ENCODE measurements at places on chromosomes 6 and 20.

DNA sequence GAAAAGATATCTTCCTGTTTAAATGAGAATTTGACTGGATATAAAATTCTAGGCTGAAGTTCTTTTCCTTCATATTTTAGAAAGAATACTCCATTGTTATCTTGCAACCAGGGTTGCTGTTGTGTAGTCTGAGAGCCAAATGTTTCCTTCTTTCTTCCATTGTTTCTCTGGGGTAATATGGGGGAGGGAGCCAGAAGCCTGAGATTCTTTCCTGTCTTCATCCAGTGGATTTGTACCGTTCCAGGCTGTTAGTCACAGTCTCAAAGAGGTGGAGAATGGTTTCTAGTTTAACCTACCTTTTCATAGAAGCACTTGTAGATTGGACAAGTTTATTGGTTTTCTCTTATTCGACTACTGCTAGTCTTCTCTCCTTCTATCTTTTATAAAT, 6.1 kb upstream of the ULBP3 start:
- DNase-seq, result no peak

DNA sequence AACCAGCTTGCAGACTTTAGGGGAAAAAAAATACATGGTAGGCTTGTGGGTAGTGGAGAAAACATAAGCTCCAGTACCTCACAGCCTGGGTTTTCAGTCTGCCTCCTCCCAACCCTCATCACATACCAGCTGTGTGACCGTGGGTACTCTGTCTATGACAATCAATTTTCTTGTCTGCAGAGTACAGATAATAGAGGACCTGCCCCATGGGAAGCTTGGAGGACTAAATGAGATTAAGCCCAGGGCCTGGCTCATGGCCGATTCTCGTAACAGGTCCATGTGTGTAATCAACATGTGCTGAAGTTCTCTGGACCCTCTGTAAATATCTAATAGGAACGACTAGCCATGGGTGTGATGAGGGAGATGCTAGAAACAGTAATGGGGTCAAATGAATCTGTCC, 34.0 kb downstream of the NT5E start:
- DNase-seq, result no peak

GRCh38 chr6:90459225-90459758, 127.6 kb downstream of the MAP3K7 start:
- DNase-seq, result no peak

DNA sequence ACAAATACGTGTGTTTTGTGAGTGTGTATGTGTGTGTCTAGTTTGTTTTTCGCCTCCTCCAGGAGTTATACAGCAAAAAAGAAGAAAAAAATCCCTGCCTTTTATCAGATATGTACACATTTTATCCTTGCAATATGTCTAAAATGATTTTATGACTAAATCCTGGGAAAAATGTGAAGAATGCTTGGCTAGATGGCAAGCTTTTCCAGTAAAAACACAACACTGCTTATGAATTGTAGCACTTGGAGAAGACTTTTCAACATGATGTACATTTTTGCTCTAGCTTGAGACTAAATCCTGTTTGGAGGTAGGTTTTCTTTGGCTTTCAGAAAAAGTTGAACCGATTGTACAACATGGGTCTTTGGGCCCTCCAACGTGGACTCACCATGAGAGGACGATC, 160.2 kb downstream of the GMPR start:
- DNase-seq, result no peak

- no peak for DNase-seq
Measured at GRCh38 chr20:2879146-2879545, 5.9 kb downstream of the PTPRA start.

DNA sequence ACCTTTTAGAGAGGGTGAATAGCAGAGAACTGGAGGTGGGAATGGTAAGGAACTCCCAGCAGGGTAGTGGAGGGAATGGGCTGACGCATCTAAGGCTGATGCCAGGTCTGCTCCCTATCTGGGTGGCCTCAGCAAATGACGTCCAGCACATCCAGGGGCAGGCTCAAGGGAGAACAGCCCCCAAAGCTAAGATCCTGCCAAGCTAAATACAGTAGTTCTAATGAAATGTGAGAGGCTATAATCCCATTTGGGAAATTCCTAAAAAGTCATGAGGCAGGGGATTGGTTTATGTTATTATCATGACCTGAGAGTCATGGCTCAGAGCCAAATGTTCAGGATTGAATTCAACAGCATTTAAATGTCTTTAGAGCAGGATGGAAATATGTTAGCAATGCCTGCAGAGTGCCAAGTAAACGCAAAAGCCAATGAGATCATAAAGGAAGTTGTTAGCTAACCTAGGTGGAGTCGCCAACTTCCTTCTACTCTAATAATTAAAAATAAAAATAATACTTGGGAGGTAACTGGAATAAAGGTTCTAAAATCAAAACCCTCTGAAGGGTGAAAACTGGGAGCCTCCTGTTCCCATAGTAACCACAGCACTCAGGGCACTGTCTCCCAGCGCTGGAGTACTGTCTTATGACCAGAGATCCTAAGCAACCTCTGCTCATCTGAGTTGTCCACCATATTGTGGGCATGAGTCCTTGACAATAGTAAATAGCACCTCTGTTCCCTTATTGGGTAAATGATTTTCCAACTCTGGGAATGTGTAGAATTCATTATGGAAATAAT, 34.8 kb downstream of the IYD start:
- DNase-seq, result no peak

DNA sequence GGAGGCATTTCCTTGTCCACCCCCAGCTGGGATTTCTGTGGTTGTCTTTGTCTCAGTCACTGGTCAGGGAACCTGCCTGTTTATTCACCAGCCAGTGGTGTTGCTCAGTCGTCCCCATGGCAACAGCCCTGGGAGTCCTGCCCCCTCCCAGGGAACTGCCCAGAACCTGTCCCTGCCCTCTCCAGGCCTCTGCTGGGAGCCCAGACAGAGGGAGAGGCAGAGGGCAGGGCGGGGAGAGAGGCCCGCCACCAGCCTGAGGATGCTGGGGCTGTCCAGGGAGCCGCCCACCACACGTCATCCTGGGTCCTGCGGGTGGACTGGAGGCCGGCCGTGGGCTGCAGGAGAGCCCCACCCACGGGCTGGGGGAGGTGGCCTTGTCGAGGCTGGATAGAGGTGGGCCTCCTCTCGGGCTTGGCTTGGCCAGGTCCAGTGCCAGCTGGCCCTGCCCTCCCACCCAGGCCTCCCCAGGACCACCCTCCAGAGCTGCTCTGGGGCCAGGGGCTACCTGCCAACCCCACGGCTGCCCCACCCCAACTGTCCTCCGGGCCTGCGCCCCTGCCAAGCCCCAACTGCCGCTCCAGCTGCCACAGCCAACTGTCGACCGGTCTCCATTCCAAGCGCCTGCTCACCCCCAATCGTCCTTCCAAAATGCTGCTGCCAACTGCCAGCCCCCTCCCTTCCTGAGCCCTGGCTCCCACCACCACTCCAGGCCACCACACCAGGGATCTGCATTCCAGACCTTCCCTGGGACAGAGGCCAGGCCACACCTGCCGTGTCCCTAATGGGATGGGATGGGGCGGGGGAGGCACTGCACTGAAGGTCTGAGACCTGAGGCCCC, 4.2 kb upstream of the ZBTB46 start:
- no peak for DNase-seq

DNA sequence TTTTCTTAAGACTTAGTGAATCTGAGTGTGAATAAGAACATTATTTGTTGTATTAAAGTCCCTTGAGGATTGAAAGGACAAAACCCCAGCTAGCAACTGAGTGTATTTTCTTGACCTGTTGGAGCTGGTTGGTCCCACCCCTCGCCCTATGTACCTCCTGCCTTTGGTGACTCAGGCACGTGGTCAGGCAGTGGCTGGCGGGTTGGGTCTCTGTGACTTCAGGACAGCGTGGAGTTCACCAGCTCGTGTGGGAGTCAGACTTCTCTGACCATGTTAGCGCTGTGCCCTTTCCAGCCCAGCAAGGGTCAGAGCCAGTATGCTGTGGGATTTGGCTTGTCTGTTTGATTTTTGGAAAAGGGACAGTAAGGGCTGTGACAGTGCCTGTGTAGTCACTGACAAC, 93.7 kb downstream of the SSR1 start:
- no peak for DNase-seq

DNA sequence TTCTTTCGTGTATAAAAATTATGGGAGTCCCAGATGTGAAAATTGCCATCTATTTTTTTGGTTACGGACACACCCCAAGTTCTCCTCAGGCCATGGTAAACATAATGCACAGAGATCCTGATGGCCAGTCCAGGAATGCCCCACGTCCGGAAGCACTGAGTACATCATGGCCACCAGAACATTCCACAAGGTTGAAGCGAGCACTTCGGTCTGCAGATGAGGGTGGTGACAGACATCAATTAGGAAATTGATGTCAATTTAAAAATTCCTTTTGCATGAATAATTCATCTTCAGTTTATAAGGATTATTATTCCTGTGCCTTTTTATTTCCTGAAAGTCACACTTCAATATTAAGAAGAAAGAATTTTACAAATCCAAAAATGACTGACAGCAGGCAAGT, 13.2 kb upstream of the EXOC2 start:
- no peak for DNase-seq

- no peak for DNase-seq
Measured at GRCh38 chr6:68427630-68428029, 207.5 kb upstream of the ADGRB3 start.

- no peak for DNase-seq
Measured at GRCh38 chr6:64221776-64222175, 586.2 kb downstream of the PHF3 start.

GRCh38 chr20:36593347-36593929, 12.1 kb upstream of the RAB5IF start:
- DNase-seq, result no peak
